ENCODE measurements at places on chromosomes 3 and 15.

DNA sequence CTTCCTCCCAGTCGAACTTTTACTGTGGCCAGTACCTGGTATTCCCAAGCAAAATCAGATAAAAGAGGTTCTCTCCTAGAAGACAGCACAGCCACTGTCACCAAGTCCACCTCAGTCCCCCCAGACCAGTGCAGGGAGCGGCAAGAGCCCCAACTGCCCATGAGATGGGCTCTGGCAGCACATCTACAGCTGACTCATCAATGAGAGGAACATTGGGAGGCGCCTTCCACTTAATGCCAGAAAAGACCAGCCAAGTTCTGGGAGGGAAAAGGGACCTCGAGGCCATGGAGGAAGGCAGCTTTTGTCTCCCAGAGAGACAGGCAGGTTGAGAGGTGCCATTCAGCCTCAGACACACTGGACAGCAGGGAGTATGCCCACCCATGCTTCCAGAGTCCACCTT lies 28.2 kb downstream of the POC1A start:
- DNase-seq: no peak

DNA sequence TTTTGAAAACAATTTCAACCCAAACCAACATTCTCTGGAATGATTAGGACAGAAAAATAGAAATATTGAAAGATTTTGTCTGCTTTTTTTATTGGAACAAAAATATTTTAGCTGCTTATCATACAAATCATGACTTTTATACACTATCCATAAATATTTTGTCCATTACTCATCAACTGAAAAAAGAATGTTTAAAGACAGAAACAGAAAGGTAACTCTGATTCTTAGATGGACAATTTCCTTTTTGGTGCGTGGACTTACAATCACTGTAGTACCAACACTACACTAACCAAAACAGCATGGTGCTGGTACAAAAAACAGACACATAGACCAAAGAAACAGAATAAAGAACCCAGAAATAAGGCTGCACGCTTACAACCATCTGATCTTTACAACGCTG lies 582.8 kb upstream of the CCDC54 start:
- DNase-seq: no peak

GRCh38 chr3:152658977-152659720 lies 175.8 kb upstream of the P2RY1 start:
- no peak for DNase-seq

GRCh38 chr3:85567071-85567676 lies 608.4 kb downstream of the CADM2 start:
- no peak for DNase-seq

GRCh38 chr15:82890995-82891390 lies 61.5 kb downstream of the HOMER2 start:
- no peak for DNase-seq

Data from stimulated activated CD4-positive, alpha-beta T cell treated with anti-CD3 and anti-CD28 coated beads, Interleukin-1b, Interleukin-23, amount 100 ng/mL, for 1 hour (primary cell).